ENCODE measurements at places on chromosomes 5 and 9. TPM values are rescaled to one million over a fixed set of nuclear protein-coding genes. Genes with fewer than 3 reads are reported as not detected.

- H3K27ac ChIP-seq: no peak overlapping the region
- peaks cover 2% of the 10 kb centered on the region for H3K27me3 ChIP-seq
- H3K36me3 ChIP-seq: no peaks in the 10 kb centered on the region
- H3K4me1 ChIP-seq: peaks cover 5% of the 10 kb centered on the region
- H3K4me3 ChIP-seq: no peak overlapping the region
- peak; percentile 65 for DNase-seq
Measured at GRCh38 chr5:151659001-151659754, 27.5 kb downstream of the SPARC start.

GRCh38 chr9:105316703-105317102 lies 72.3 kb downstream of the SLC44A1 start:
- no peak for DNase-seq
- H3K27ac ChIP-seq: no peak overlapping the region
- H3K36me3 ChIP-seq: no peaks in the 10 kb centered on the region
- no peak overlapping the region for H3K4me3 ChIP-seq
- no peaks in the 10 kb centered on the region for H3K27me3 ChIP-seq

OR1L6 gene
- total RNA-seq: not detected

DNA sequence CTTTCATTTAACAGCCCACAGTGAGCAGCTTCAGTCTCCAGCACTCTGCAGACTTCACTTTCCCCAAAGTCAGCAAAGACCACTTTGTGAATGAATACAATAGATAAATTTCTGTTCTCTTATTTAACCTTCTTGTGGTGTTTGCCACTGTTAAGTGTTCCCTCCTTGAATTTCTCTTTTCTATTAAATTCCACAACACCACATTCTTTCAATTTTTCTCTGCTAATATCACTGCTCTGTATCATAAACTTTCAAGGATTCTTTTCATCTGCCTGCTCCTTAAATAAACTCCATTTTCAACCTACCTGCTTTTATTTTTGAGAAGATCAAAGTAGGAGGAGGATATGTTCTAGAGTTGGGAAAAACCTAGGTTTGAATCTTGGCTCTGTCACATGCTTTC lies 739.5 kb upstream of the GRAMD2B start:
- H3K4me1 ChIP-seq: no peaks in the 10 kb centered on the region
- no peaks in the 10 kb centered on the region for H3K27me3 ChIP-seq
- no peak overlapping the region for H3K27ac ChIP-seq

DNA sequence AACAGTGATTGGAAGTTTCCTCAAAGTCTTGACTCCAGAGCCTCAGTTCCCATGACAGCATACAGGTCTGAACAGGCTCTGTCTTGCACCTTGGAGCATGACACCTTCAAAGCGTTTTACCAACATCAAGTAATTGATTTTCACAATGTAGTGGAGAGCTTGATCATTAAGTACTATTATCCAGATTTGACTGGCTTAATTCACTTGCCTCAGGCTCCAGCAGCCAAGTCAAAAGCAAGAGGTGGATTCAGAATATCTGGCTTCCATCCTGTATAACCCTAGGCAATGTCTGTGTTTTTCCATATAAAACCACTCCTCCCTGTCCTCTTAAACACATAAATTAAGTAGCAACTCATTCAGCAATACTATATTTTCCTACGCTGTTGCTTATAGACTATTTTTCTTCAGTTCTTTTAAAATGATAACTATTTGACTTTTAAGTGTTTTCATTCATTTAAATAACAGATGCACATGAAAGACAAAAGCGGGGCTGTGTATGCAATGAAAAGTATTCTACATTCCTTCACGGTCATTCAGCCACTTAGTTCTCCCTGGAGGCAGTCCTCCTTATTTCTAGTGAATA lies 150.8 kb upstream of the RANBP3L start:
- no peaks in the 10 kb centered on the region for H3K36me3 ChIP-seq
- no peaks in the 10 kb centered on the region for H3K4me1 ChIP-seq
- no peak for DNase-seq
- no peak overlapping the region for H3K4me3 ChIP-seq
- no peak overlapping the region for H3K27ac ChIP-seq
- peaks cover 4% of the 10 kb centered on the region for H3K27me3 ChIP-seq

GRM6 gene
- not detected for total RNA-seq

DNA sequence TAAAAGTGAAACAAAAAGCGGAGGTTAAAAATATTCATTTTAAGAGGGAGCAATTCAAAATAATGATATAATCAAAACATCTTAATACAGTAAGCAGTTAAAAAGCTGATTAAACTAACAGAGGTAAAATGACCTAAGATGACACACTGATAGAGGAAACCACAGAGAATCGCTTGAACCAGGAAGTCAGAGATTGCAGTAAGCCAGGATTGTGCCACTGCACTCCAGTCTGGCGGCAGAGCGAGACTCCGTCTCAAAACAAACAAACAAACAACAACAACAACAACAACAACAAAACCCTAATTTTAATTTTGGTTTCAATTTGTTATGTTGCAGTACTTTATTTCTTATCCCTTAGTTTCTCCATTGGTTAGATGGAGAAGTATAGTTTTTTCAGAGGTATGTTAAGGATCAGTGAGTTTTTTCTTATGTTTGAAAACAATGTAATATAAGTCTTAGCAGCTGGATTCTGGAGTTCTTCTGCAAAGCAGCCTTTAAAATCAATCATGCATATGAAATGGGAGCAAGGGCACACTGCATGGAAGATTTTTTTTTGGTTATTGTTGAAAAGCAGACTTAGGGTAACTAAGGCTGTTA lies 58.5 kb downstream of the MLANA start:
- peak overlapping the region; percentile 2 for H3K4me3 ChIP-seq
- H3K36me3 ChIP-seq: no peaks in the 10 kb centered on the region
- peak; percentile 76 for DNase-seq
- H3K4me1 ChIP-seq: no peaks in the 10 kb centered on the region
- H3K27me3 ChIP-seq: no peaks in the 10 kb centered on the region

DNA sequence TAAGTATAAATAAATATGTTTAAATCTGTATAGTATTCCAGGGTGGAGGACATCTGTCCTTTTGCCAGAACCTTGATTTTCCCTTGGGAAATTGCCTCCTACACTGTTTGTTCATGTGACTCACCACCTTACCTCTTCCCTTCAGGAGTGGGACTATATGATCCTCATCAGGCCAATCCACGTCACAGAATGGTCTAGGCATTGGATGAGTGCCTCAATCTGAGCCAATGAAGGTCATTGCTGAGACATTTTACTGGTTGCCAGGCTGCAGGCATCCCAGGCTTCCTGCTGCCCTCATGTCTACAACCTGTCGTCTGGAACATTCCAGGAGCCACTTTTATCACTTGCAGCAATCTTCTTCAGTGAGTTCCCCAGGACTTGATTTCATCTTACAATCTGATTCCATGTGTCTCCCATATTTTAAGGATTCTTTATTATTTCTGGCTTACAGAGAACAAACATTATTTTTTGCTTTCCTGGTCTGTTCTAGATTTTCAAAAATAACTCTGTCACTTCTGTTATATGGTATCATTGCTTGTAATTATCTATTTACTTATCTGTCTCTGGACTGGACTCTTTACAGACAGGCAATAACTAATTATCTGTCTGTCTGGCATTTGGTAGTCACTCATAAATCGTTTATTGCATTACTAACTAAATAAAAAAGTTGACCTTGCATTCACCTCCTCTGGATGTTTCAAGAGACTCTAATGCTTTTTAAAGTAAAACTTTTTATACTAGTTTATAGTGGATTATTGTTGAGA lies 107.3 kb upstream of the APC start:
- H3K27me3 ChIP-seq: no peaks in the 10 kb centered on the region
- H3K27ac ChIP-seq: no peak overlapping the region
- H3K4me3 ChIP-seq: no peak overlapping the region
- no peaks in the 10 kb centered on the region for H3K36me3 ChIP-seq
- no peaks in the 10 kb centered on the region for H3K4me1 ChIP-seq

ANKRD31 gene
- 0.55 TPM for total RNA-seq

DNA sequence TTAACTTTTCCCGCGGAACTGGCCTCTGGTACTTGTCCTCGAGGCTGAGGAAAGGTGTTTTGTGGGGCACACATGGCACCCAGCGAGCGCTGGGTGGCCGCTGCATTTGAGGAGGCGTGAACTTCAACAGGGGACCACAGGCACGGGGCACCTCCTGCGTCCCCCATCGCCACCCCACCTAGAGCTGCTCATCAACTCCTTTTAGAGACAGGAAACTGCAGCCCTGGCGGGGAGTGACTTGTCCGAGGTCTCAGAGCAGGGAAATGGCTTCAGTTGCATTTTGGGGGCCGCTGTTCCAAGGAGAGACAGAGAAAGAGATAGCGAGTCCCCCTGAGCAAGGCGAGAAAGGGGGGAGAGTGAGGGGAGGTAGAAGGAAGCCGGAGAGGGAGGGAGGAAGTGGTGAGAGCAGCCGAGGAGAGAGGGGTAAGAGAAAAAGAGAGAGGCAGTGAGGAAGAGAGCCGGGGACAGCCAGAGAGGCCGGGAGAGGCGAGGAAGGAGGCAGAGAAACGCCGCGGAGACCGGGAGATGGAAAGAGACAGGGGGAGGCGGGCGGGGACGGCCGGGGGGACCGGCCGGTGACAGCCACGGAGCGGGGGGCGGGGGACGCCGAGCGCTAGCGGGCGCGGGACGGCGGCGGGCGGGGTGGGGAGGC lies 12.5 kb upstream of the LHX2 start:
- peaks cover 65% of the 10 kb centered on the region for H3K27me3 ChIP-seq
- H3K4me1 ChIP-seq: peaks cover 23% of the 10 kb centered on the region
- DNase-seq: no peak
- H3K27ac ChIP-seq: no peak overlapping the region
- peak overlapping the region; percentile 12 for H3K4me3 ChIP-seq
- no peaks in the 10 kb centered on the region for H3K36me3 ChIP-seq

NIPSNAP3A gene
- 9.0 TPM for total RNA-seq

CCNJL gene
- total RNA-seq: not detected

- H3K27me3 ChIP-seq: no peaks in the 10 kb centered on the region
- H3K4me3 ChIP-seq: no peak overlapping the region
- no peaks in the 10 kb centered on the region for H3K36me3 ChIP-seq
Measured at GRCh38 chr5:158499892-158500418, 599.8 kb downstream of the EBF1 start.

GRCh38 chr9:105438141-105438806 lies 9.6 kb upstream of the FSD1L start:
- no peaks in the 10 kb centered on the region for H3K4me1 ChIP-seq
- H3K36me3 ChIP-seq: no peaks in the 10 kb centered on the region
- no peak overlapping the region for H3K4me3 ChIP-seq
- no peak overlapping the region for H3K27ac ChIP-seq

JADE2 gene
- 124 TPM for total RNA-seq

DNA sequence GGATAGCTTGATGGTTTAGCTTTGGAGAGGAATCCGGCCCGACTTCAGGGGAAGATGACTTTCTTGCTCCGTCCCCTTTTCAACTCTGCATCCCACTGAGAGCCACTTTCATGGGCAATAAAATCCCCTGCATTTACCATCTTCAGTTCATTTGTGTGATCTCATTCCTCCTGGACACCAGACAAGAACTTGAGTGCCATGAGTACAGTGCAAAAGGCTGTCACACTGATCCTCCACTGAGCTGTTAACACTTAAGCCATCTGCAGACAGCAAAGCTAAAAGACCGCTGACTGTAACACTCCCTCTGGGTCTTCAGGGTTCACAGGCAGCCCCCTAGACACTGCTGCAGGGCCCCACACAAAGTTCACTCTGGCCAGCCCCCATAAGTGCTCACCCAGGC lies 48.3 kb upstream of the TCERG1 start:
- H3K27ac ChIP-seq: no peak overlapping the region
- no peak overlapping the region for H3K4me3 ChIP-seq
- H3K27me3 ChIP-seq: peaks cover 14% of the 10 kb centered on the region
- DNase-seq: no peak
- H3K36me3 ChIP-seq: no peaks in the 10 kb centered on the region

DNA sequence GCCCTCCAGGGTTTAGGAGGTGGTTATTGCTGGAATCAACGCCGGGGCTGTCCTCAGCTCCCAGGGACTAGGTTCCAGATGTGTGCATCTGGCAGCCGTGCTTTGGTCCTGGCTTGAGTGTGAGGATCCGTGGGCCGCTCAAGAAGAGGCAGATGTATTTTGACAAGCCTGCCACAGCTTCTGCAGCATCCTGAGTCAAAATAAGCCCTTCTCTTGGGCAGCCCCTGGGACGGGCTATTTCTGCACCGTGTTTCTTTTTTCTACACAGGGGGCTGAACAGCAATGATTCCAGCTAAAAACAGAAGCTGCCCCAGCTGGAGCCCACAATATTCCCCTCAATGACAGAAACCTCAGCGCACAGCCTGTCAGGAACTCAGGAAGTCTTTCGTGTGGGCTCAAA lies 19.7 kb upstream of the CPLX2 start:
- no peak for DNase-seq
- no peak overlapping the region for H3K27ac ChIP-seq
- no peaks in the 10 kb centered on the region for H3K36me3 ChIP-seq
- H3K27me3 ChIP-seq: no peaks in the 10 kb centered on the region

All from CD4-positive, alpha-beta T cell (primary cell).